ENCODE measurements at places on chromosomes 16 and 17.
A peak's percentile ranks its signal among the peaks of the same experiment; 100 is the strongest.

DNA sequence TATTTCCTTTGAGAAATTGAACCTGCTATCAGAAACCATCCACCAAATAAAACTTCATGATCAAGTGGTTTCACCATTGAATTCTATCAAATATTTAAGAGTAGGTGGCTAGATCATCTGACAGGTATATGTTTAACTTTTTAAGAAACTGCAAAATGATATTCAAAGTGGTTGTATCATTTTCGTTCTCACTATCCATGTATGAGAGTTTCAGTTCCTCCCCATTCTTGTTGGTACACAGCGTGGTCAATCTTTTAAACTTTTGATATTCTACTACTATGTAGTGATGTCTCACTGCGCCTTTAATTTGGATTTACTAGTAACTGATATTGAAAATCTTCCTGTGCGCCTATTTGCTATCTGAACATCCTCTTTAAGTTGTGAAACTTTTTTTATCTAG is 163.7 kb downstream of the CYB561 start:
- DNase-seq, result peak; percentile 8

DNA sequence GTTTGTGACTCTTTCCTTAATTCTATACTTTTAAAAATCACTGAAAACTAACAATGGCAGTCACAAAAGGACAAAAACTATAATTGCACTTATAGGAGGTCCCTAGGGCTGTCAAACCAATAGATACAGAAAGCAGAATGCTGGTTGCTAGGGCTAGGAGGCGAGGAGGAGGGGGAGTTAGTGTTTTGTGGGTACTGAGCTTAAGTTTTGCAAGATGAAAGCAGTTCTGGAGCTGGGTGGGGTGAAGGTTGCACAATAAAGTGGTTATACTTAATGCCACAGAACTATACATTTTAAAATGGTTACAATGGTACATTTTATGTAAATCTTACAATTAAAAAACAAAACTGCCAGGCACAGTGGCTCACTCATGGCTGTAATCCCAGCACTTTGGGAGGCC is 27.3 kb downstream of the NUBP1 start:
- DNase-seq, result no peak

DNA sequence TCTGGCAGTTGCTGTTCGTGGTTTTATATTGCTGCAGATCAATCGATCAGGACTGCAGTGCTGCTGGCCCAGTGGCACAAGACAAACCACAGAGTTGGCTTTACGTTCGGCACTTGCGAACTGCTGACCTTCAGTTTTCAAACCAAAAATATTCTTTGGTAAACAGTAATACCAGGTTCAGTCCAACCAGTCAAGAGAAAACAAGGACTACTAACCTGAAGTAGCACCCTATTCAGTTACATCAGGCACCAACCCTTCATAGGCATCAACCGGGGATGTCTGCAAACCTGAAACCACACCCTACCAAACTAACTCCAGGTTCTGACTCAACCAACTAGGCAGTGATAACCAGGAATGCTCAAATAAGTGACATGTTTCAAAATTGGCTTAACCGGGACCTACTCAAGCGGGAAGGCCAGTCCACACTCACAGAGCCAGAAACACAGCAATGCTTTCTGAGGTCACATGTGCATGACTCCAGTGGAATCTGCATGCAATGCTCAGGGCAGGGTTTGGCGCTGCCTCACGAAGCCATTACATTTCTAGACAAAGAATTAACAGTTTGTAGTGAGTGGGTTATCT is 91.1 kb downstream of the SMG6 start:
- DNase-seq, result no peak

DNA sequence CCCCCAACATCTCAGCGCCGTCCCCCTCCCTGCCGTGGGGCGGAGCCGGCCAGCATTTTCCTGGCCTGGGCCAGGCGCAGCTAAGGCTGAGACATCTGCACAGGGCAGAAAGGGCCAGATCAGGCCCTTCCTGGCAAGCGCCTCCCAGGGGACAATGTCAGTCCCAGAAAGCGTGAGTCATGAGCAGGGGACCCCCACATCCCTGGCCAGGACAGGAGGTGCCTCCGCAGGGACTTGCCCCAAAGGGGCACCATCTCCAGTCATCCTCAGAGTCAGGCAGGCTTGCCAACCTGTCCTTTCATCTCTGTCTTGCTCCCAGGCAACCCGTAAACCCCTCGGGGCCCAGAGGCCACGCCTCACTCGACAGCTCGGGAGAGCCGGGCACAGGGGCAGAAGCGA is 43.2 kb downstream of the SOCS1 start:
- DNase-seq, result no peak

DNA sequence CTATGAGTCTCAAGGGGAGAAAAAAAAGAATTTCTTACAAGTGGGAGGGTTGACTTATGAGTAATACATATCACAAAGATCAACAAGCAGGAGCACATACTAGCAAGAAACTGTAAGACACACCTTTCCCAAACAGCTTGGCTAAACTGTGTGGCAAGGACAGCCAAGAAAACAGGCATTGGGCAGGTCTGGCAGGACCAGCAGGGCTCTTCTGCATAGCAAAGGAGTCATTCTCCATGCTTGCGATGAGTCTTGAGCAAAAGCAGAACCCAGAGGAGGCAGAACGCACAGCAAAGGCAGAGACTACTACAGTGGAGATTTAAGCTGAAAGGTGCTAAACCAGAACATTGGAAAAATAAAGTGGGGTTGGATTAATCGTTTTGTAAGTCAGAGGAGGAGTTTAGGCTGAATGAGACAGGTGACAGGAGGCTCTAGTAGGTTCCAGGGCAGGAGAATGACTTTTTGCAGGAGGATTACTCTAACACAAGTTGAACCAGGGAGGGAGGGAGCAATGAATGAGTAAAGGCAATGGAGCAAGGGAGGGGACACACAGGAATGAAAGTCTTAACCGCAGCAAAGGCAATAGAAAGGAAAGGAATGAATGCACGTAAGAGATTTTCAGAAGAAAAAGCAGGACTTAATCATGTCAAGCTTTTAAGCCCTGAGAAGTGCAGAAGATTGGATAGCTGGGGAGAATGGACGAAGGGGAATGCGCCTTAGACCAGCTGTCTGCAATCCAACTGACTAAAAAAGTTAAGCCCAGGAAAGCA is 2.7 kb downstream of the N4BP1 start:
- no peak for DNase-seq

- no peak for DNase-seq
These were observed 55.6 kb downstream of the TMC6 start for GRCh38 chr17:78072961-78073360.

DNA sequence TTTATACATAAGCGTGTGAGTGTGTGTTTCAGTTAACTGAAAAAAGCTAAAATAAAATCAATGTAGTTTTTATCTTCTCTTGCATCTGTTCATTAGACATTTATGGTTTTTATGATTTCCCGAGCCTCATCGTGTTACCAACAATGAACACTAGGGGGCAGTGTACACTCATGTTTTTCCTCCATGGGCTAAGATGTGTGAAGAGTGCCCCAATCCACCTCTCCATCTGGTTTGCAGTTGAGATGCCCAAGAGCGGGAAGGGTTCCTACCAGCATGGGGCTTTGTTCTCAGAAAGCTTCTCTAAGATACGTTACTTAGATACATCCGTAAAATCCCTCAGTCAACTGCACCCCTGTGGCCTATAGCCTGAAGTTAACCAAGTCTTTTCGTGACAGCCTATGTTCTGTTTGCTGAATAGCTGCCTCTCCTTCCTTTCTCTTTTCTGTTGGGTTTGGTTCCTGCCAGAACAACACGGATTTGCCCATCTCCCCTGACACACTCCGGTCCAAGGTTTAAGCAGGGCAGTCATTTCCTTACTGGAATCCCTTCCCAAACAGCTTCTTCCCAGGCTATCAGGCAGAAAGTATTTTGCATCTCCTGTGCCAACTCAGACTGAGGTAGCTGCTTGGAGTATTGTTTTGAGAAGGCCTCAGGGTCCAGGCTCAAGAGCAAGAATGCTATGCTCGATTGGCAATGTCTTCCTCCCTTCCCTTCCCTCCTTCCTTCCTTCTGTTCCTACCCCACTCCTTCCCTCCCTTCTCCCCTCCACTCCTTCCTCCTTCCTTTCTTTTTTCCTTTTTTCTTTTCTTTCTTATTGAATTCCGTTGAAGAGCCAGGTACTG is 12.9 kb upstream of the ELAC2 start:
- peak; percentile 42 for DNase-seq

DNA sequence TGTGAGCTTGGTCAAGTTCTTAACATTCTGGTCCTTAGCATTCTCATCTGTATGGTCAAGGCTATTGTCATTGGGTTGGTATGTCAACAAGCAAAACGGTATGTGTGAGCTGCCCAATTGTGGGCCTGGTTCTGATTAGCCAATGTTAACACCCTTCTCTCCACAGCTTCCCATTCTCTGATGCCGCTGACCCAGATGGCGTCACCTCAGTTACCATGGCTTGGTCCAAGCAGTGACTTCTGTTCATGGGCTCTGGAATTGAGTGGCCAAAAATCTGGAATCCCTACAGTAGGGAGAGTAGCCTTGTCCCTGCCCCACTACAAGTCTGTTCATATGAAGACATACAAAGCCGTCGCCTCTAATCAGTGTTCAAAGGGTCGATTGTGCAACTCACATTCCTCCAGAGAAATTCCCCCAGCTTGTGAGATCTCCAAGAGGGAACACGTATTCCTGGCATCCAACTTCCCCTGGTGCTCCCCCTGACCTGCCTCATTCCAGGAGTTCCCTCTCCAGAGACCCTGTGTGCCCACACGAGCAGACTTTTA is 15.8 kb downstream of the TMEM98 start:
- no peak for DNase-seq

DNA sequence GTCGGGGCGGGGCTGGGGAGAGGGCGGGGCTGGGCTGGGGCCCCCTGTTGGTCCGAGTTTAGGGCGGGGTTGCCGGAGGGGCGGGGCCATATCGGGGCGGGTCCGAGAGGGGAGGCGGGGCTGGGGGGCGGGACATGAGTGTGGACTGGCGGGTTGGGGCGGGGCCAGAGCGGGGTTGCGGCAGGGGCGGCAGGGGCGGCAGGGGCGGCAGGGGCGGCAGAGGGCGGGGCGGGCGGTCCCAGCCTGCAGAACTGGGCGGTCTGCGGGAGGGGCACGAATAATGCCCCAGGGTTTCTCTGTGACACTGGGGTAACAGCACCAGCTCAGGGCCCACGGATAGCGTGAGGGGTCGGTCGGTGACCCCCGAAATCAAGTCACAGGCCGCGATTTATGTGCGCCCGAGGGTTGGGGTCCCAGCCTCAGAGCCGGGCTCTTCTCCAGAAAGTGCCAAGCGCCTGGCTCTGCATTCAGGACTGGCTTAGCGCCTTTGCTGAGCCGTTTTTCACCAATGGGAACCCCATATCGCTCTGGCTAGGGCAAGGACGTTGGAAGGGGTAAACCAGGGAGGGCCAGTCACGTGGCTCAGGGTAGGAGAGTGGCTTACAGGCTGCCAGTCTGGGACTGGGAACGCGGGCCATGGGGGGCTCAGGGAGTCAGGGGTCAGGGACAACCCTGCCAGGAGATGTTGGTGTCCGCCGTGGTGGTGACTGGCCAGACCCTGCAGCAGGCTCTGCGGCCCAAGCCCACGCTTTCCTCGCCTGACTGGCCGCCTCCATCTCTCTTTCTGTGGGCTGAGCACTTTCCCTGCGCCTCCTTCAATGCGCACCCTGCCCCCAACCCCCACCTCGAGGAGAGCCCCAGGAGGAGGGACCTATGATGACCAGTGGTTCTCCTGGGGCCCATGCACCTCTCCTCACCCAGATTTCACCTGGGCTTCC is 1.2 kb upstream of the METTL26 start:
- peak; percentile 100 for DNase-seq

GRCh38 chr16:74874123-74874522 is 99.5 kb upstream of the FA2H start:
- DNase-seq, result no peak

DNA sequence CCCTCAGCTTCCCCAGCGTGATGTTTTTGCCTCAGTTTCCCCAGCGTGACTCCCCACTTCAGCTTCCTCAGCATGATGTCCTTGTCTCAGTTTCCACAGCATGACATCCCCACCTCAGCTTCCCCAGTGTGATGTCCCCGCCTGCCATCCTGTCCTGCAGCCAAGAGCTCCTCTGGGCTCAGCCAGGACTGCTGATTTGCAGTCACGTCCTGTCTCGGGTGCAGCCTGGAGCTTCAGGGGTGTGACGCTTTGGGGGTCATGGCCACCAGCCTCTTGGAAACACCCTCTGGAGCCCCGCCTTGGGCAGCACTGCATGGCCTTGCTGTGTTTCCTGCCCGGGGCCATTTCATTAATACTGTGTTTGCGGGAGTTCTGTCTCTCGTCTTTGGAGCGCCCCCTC is 16.5 kb upstream of the NUDT16L1 start:
- DNase-seq, result no peak

DNA sequence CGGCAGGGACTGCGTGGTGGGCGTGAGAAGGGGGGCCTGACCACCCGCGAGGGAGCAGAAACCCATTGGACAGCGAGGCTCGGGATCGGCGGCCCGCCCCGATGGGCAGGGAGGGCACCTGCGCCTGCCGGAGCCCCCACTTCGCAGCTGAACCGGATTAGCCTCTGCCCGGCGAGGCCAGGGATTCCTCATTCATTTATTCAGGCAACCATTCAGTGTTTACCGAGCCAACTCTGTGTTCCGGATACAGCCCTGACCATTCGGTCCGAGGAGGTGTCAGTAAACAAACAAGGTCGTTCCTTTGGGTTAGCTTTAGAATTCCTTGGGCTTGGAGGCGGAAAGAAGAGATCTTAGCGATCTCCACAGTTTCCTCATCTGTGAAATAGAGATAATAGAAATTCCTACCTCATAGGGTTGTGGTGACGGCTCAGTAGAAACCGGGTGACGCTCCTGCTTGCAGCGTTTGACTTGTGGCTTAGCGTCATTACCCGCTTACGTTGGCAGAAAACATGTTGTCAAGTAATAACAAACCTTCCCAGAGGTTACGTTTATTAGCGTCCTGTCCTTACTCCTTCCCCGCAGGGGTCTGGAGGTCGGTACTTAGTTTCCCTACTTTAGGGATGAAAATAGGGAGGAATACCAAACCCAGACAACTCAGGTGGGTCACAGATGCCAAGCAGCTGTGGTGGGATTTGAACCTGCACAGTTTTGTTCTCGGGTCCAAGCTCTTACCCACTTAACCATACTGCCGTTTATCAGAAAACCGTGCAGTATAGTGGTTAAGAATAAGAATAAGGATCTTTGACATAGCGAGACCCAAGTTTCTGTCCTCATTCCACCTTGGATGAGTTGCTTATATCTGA is 893 bp downstream of the POLR3E start:
- DNase-seq, result peak; percentile 70

DNA sequence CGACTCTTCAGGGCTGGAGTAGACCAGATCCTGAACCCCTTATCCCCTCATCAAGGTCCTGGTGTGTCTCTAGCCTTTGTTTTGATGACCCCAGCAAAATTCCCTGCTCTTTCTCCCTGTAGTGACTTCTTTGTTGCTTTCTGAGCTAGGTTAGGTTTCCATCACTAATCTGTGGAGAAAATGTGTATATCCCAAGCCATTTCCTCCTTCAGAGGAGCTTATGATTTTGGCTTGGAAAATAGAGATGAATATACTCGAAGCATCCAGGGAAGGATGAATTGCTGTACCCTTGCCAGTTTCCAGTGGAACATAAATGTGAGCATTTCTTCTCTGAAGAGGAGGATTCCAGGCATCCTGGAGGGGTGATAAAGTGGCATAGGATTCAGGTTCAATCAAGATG is 55.8 kb downstream of the KSR1 start:
- no peak for DNase-seq

GRCh38 chr17:78645421-78646295 is 68.5 kb upstream of the DNAH17 start:
- DNase-seq, result peak; percentile 87

GRCh38 chr17:31200287-31200686 is 96.8 kb downstream of the OMG start:
- DNase-seq, result no peak

GRCh38 chr16:66954097-66954659 is 6.9 kb upstream of the CES3 start:
- peak; percentile 79 for DNase-seq
